ENCODE measurements at places on chromosomes 11 and 22. TPM values are rescaled to one million over a fixed set of nuclear protein-coding genes. Genes with fewer than 3 reads are reported as not detected.

DNA sequence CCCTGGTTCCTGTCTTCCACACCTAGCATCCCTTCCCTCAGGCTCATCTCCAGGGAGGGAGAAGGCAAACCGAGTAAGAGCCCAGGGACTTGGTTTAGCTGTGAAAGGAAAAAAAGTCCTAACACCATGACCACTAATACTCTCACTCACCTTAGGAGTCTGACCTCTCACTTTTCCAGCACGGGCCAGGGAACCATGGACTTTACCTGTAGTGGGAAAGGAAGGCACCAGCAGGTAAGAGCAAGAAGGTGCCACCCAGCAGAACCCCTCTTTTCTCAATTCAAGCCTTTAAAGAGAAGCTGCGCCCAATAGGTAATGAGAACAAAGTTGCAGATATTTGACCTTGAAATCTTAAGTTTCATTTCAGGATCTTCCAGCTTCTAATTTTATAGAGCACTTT, 1.1 kb downstream of the FAU start:
- no peak for DNase-seq

The TRIM22 gene
- 3.4 TPM for total RNA-seq

- no peak for DNase-seq
These were observed 3.8 kb downstream of the CFL1 start for GRCh38 chr11:65854161-65854592.

The HTATIP2 gene
- 0.91 TPM for total RNA-seq

GRCh38 chr11:71342951-71343827, 90.8 kb upstream of the SHANK2 start:
- no peak for DNase-seq

The KCNJ11 gene
- total RNA-seq: 10.9 TPM

- DNase-seq: no peak
These were observed 387.3 kb downstream of the NELL1 start for GRCh38 chr11:21056644-21057043.

DNA sequence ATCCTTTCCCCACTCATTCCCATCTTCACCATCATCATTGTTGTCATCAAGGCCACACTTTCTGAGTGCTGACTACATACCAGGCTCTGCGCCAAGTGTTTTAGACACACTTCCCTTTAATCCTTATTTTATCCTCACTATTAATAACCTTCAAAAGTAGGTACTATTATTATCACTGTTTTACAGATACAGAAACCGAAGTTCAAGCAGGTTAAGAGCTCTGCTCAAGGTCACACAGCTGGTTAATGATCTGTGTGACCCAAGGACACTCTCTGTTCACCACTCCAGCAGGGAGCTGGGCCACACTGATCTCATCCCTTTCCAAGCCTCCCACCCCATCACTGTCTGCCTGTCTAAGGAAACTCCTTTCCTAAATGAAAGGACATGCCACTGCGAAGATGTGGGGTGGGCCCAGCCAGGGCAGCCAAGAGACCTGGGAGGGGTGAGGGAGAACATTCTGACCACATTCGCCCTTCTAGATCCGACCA, 17.2 kb upstream of the TSKU start:
- no peak for DNase-seq

GRCh38 chr22:49753276-49753890, 74.3 kb downstream of the BRD1 start:
- DNase-seq: no peak

The TMPRSS5 gene
- 0.54 TPM for total RNA-seq

Data from cerebellum (tissue), 4 donors.